ENCODE measurements at places on chromosomes 5 and 9. TPM values are rescaled to one million over a fixed set of nuclear protein-coding genes. Genes with fewer than 3 reads are reported as not detected.

The PDZD2 gene
- total RNA-seq: 0.07 TPM

The SCAMP1 gene
- 25.7 TPM for total RNA-seq

The SH3PXD2B gene
- 16.0 TPM for total RNA-seq

The MOB3B gene
- 8.4 TPM for total RNA-seq

The GLRA1 gene
- total RNA-seq: not detected

The GNAQ gene
- 16.3 TPM for total RNA-seq

The VCAN gene
- 23.4 TPM for total RNA-seq

The HNRNPH1 gene
- total RNA-seq: 493 TPM

The CD72 gene
- 0.08 TPM for total RNA-seq

All from A549 treated with CpdA at 1 μM for 4 hours (cell line).